Bronchial epithelial cell (primary cell): ENCODE measurements at places on chromosomes 7 and 10. TPM values are rescaled to one million over a fixed set of nuclear protein-coding genes. Genes with fewer than 3 reads are reported as not detected.

The EPO gene
- total RNA-seq, result not detected in 2 replicates

The SPDYE2 gene
- total RNA-seq, result not detected in 2 replicates

The DENND2A gene
- total RNA-seq, result 0.26 TPM in 1 of 2 replicates, not detected in the other

The VAX1 gene
- not detected in 2 replicates for total RNA-seq

The AKR1E2 gene
- total RNA-seq, result 4.2 and 6.1 TPM in 2 replicates

DNA sequence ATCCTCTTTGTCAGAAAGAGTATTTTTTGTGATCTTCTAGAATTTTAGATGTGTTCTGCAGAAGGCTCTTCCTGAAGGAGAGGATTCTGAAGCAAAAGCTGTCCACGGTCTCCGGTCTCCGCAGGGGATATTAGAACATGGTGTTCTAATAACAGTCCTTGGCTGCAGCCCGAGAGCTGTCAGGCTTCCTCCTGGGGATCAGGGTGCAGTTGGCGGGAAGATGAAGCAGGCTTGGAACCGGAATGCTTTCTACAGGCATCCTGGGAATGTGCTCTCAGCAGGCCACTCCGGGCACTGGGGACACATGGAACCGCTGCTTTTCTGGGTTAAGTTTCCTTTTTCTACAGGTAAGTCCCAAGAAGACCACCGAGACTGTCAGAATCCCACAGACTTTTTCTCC lies 118.6 kb upstream of the PARD3 start:
- DNase-seq, result no peak
